ENCODE measurements at places on chromosomes 6 and 20.

DNA sequence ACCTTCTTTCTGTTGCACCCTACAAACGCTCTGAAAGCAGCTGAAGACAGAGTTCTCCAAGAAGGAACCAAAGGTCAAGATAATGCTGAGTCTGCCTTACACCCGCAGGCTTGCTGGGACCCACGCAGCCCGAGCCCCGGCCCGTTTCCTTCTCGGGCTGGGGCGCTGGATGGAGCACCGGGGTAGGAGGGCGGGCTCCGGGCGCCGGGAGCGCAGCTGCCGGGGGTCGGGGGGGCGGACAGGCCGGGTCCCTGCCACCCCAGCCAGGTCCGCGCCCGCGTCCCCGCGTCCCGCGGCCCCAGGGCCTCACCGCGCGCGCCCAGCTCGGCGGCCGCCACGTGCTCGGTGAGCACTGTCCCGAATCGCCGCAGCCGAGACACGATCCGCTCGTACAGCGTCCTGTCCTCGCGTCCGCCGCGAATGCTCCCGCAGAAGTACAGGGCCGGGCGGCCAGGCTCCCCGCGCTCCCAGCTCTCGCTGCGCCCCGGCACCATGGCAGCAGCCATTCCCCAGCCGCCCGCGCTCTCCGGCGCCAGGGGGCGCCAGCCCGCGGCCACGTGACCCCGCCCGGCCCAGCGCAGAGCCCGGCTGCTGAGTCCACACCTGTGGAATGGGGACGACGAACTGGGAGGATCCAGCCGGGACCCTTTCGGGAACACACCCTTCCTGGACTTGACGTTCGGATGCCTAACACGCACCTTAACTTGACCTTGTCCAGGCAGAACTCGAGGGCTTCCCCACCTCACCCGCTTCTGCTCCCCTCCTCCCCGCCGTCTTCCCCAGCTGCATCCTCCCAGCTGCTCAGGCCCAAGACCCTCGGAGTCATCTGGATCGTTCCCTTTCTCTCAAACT lies at the start of gene DNPH1:
Gene DNPH1, minus strand, starts transcription at position 531 of the 852 bp plus-strand sequence. Its CDS starts 25 bp downstream, at position 506.
- DNase-seq: peak; percentile 37

DNA sequence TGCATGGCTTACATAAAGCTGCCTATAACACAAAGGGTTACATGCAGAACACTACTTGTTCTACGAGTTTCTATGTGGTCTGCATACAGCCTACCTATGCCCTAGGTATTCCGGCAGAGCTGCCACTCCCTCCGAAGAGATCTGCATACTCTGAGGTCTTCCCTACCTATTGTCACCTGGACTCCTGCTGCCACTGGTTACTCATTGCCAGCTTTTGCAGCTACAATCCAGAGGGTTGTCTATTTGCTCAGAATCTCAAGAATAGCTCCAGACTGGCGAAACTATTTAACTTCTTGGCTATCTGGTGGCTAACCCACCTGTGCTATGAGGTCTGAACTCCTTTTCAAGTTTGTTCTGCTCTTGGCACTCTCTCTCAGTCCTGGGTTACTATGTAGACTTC lies 323.3 kb downstream of the BMP2 start:
- DNase-seq: no peak

DNA sequence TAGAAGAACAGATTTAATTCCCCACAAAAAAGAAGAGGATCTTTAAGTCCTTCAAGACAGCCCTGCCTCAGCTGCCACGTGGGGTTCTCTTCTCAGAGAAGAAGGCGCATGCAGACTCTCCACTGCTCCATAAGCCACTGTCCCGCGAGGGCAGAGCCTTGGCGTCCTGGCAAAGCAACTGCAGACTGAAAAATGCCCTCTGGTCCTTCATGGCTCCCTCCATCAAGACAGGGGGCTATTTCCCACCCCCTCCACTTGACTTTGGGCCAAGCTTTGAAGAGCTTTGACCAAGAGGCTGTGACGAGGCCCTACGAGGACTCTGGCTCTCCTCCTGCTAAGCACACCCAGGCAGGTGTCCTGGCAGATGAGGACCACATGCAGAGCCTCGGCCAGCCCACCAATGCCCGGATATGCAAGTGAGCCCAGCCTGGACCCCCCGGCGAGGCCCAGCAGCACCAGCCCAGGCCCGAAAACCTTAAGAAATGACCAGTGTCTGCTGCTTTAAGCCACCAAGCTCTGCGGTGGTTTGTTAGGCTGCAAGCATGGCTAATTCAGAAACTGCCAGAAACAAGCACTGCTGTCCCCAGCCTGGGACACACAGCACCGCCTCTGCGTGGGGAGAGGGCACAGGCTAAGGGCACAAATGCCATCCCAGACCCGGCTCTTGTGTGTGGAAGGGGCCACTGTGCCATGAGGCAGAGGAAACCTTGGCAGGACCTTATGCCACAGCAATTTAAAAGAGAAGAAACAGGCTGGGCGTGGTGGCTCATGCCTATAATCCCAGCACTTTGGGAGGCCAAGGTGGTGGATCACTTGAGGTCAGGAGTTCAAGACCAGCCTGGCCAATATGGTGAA lies 16.1 kb downstream of the GMEB2 start:
- DNase-seq: peak; percentile 38

GRCh38 chr6:733431-734219 lies 40.7 kb upstream of the EXOC2 start:
- no peak for DNase-seq

DNA sequence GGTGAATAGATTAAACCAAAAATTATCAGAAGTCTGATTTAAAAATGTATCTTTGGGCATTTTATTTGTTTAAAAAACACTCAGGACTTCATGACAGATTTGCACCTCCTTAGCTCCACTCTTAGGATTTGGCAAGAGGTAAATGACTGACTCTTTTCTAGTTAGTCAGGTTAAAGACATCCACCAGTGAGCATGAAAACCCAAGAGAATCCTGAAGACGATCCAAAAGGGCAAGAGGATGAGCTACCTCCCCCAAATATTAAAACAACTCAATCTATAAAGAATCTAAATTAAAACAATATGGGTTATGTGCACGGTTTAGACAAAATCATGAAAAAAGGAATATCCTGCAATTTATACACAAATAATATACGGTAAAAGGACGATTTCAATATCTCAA lies 89.4 kb upstream of the OPRM1 start:
- DNase-seq: no peak

- DNase-seq: no peak
Measured at GRCh38 chr6:21022343-21023107, 488.3 kb downstream of the CDKAL1 start.

DNA sequence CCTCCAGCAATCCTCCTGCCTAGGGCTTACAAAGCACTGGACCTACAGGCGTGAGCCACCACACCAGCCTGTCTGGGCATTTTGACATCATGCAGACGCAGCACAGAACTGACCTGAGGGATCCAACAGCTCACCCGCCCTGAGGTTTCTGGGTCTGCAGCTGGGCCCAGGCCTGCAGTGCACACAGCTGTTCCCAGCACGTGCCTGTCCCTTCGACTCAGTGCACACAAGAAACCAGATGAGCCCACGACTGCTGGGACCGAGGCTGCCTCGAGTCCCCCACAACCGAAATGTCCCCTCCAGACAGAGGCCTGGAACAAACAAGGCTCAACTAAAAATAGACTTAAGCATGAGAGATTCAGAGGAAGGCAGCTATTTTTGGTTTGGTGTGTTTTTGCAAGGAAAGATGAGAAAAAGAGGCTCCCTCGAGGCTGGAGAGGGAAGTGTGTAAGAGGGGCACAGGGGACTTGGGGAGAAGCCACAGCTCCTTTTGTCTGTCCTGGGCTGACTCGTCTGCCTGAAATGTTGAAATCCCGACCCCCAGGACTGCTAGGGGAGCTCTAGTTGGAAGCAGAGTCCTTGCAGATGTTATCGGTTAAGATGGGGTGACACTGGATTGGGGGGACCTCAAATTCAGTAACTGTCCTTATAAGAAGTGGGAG lies 66.3 kb downstream of the YTHDF1 start:
- DNase-seq: no peak

DNA sequence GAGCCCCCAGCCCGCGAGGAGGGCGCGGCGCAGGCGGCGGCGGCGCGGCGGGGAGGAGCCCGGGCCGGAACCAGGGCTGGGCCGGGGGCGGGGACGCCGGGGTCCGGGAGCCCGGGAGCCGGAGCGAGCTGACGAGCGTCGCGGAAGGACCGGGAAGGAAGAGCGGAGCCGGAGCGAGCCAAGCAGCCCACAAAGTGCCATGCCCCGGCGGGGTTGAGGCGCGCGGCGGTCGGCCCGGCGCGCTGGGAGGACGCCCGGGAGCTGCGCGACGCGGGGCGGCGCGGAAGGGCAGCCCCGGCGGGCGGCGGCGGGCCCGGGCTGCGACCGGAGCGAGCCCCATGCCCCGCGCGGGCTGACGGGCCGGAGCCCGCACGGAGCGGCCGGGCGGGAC lies 289 bp downstream of the FOXP4 start:
- DNase-seq: peak; percentile 39

DNA sequence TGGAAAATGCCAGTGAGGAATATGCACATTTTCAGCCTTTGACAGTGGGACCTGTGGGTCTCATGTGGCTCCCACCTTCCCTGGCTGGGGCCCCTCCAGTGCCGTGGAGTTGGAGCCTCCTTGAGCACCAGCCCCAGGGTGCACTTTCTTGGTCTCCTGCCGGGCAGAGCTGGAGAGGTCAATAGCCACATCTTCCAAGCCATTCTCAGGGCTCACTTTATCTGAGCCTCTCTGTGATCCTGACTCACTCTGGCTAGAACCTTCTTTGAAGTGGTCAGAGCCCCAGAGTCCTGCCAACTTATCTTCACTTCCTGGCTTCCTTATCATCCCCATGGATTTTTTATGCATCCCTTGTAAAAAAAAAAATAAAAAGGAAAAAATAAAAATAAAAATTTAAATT lies 5.7 kb downstream of the VSX1 start:
- DNase-seq: no peak

DNA sequence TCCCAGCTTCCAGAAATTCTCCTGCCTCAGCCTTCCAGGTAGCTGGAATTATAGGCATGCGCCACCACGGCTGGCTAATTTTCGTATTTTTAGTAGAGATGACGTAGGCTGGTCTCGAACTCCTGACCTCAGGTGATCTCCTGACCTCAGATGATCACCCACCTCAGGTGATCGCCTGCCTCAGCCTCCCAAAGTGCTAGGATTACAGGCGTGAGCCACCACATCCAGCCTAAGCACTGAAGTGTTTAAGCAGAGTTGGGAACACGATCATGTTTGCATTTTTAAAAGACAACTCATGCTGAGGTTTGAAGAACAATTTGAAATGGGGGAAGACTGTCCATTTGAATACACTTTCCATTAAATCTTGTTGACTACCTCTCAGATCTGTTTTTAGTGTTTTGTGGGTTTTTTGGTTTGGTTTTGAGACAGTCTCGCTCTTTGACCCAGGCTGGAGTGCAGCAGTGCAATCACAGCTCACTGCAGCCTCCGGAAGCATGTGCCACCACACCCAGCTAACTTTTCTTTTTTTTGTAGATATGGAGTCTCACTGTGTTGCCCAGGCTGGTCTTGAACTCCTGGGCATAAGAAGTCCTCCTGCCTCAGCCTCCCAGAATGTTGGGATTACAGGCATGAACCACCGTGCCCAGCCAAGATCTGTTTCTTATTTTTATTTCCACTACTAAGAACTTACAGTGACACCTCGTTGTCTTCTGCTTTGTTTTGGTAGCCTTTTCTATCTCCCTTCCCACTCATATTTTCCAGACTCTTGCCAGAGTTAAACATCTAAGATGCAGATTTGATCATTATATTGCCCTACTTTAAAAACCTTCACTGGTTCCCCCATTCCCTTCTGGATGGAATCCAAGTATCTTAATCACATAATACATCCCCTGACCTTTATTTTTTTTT lies 5.5 kb downstream of the CASP8AP2 start:
- DNase-seq: peak; percentile 20

DNA sequence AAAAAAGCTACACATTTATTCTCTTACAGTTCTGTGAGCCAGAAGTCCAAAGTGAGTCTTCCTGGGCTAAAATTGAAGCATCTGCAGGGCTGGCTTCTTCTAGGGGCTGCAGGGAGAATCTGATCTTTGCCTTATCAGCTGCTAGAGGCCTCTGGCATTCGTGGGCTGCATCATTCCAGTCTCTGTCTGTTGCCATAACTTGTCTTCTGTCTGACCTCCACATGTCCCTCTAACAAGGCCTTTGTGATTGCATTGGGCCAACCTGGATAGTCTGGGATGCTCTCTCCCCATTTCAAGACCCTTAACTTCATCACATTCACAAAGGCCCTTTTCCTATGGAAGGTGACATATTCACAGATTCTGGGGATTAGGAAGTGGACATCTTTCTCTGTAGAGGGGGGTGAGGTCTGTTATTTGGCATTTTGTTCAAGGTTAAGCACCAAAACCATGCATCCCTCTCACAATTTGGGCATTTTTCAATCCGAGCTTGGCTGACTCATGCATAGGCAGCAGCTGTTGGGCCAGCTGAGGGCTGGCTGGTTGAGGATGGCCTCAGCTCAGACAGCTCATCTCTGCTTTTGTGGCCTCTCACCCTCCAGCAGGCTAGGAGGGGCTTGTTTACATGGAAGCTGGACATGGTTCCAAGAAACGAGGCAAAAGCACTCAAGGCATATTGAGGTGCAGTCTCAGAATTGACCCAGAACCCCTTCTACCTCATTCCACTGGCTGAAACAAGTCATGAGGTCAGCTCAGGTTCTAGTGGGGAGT lies 116.1 kb upstream of the NXT1 start:
- DNase-seq: no peak

- peak; percentile 98 for DNase-seq
Measured at GRCh38 chr6:85460921-85461797, 11.3 kb downstream of the NT5E start.

- no peak for DNase-seq
Measured at GRCh38 chr6:165146456-165146855, 162.9 kb downstream of the C6orf118 start.

DNA sequence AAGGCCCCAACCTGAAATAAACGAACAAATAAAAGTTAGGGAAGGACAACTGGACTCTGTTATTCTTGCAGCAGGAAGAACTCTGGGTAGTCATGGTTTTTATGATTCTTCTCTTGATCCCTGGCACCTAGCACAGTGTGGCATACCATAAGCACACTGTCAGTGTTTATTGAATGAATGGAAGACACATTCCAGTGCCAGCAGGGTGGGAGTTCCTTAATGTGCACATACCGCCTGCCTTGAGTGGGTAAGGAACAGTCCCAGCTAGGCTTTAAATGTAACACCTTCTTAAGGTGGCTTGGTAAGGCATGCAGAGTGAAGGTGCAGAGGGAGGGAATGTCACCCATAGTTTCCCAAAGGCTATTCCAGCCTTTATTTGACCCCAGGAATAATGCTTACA lies 162.9 kb upstream of the CEP162 start:
- no peak for DNase-seq

- no peak for DNase-seq
Measured at GRCh38 chr6:170265655-170266054, 25.2 kb downstream of the DLL1 start.

- DNase-seq: no peak
Measured at GRCh38 chr6:44057931-44058616, 69.2 kb downstream of the MRPL14 start.

GRCh38 chr6:15026832-15027231 lies 219.0 kb upstream of the JARID2 start:
- no peak for DNase-seq

- DNase-seq: no peak
Measured at GRCh38 chr6:149445095-149445466, 39.7 kb downstream of the ZC3H12D start.

DNA sequence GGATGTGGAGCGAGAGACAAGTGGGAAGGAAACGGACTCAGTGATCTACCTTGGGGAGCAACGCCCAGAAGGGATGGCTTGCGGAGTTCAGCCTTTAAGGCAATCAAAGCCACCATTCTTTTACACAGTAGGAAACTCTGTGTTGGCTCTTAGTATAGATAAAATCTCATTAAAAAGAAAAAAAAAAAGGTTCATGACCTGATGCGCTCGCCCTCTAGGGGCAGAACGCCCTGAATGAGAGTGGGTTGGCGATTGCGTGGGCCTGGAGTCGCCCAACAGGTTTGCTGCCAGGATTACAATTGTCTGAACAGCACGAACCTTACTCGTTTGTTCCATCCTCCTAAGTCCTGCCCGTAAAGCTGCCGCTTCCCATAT lies 1.2 kb downstream of the TPD52L1 start:
- no peak for DNase-seq

Measured in MV-4-11 (cell line).